ENCODE measurements at places on chromosomes 7 and 10. TPM values are rescaled to one million over a fixed set of nuclear protein-coding genes. Genes with fewer than 3 reads are reported as not detected.
A peak's percentile ranks its signal among the peaks of the same experiment; 100 is the strongest.

Gene FAM13C
- total RNA-seq: not detected

Gene DHX32
- 31.9 TPM for total RNA-seq

Gene TBRG4
- 56.7 TPM for total RNA-seq

Gene TPST1
- total RNA-seq: 18.7 TPM

DNA sequence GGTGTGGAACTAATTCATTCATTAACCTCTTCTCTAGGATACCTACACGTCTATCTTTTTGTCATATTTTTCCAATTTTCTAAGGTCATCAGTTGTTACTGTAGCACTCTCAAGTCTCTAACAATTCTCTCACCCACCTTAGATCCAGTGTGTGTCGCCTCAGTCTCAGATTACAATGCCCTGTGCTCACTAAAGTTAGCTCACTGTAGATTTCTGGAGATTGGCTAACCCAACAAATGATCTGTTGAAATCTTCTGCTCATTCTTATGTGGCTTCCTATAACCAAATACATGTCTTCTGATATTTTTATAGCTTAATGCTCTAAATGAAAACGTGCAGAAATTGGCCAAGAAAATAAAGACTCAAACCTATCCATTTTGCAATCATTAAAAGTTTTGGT, 142.6 kb downstream of the SLC25A13 start:
- no peaks in the 10 kb centered on the region for H3K27me3 ChIP-seq
- H3K4me3 ChIP-seq: no peak overlapping the region
- no peak overlapping the region for H3K27ac ChIP-seq
- no peaks in the 10 kb centered on the region for H3K36me3 ChIP-seq
- no peaks in the 10 kb centered on the region for H3K4me1 ChIP-seq
- no peak for DNase-seq

DNA sequence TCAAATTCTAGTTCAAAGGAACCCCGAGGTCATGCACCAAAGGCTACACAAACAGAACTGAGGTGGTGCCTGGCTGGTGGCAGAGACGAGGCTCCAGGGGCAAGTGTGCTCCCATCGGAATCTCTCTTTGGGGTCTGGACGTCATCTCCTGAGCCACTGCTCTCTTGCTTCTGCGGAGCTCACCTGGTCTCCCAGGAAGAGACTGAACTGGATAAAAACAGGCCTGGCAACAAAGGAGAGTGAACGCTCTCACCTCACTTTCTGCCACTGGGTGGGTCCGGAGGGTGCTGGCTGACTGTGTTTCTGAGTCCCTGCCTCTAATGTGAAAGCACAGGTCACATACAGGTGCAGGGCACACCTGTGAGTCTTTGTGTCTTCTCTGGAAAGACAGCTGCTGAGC, 22.4 kb downstream of the VIPR2 start:
- H3K4me3 ChIP-seq: no peak overlapping the region
- no peak overlapping the region for H3K27ac ChIP-seq
- DNase-seq: no peak
- H3K4me1 ChIP-seq: no peaks in the 10 kb centered on the region
- H3K36me3 ChIP-seq: no peaks in the 10 kb centered on the region

DNA sequence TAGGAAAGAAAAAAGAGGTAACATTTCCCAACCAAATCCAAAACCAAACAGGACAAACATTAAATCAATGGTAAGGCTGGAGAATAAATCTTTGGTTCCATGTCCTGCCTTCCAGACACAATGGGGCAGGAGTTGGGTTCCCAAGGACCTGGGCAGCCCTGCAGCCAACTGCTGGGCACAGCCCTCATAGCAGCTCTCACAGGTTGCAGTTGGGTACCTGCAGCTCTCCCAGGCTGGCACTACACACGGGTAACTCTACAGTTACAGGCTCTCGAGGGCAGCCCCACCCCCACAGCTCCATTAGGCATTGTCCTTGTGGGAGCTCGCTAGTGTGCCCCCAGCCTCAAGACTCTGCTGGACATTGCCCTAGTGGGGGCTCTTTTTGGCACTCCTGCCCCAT, 7.5 kb downstream of the GRB10 start:
- no peak overlapping the region for H3K4me3 ChIP-seq
- no peaks in the 10 kb centered on the region for H3K36me3 ChIP-seq
- no peak overlapping the region for H3K27ac ChIP-seq
- no peak for DNase-seq
- no peaks in the 10 kb centered on the region for H3K27me3 ChIP-seq
- no peaks in the 10 kb centered on the region for H3K4me1 ChIP-seq

GRCh38 chr7:112790586-112791003, 402 bp upstream of the TMEM168 start:
- peaks cover 18% of the 10 kb centered on the region for H3K4me1 ChIP-seq
- no peak for DNase-seq
- H3K4me3 ChIP-seq: peak overlapping the region; percentile 87
- H3K27ac ChIP-seq: peak overlapping the region; percentile 76

GRCh38 chr7:138167222-138167621, 91.0 kb downstream of the AKR1D1 start:
- DNase-seq: peak; percentile 9
- no peaks in the 10 kb centered on the region for H3K36me3 ChIP-seq
- H3K27me3 ChIP-seq: no peaks in the 10 kb centered on the region
- H3K4me3 ChIP-seq: no peak overlapping the region
- H3K4me1 ChIP-seq: no peaks in the 10 kb centered on the region
- no peak overlapping the region for H3K27ac ChIP-seq

DNA sequence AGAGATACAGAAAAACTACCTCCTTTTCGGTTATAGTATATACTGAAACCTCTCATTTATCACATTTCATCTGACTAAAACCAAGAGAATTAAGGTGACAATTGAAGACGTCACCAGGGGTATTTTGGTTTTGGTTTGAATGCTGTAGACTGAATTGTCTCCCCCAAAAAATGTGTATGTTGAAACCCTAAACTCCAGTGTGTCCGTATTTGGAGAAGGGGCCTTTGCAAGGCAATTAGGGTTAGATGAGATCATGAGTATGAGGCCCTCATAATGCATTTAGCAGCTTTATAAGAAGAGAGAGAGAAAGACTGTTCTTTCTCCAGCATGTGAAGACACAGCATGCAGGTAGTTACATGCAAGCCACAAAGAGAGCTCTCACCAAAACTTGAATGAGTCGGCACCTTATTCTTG, 59.5 kb downstream of the CACNA2D1 start:
- no peak overlapping the region for H3K4me3 ChIP-seq
- H3K27me3 ChIP-seq: no peaks in the 10 kb centered on the region
- H3K4me1 ChIP-seq: no peaks in the 10 kb centered on the region
- no peak overlapping the region for H3K27ac ChIP-seq
- no peak for DNase-seq

- no peaks in the 10 kb centered on the region for H3K36me3 ChIP-seq
- H3K27ac ChIP-seq: no peak overlapping the region
- DNase-seq: no peak
- no peaks in the 10 kb centered on the region for H3K27me3 ChIP-seq
Observed at GRCh38 chr7:64643566-64643965, 22.4 kb upstream of the ZNF107 start.

DNA sequence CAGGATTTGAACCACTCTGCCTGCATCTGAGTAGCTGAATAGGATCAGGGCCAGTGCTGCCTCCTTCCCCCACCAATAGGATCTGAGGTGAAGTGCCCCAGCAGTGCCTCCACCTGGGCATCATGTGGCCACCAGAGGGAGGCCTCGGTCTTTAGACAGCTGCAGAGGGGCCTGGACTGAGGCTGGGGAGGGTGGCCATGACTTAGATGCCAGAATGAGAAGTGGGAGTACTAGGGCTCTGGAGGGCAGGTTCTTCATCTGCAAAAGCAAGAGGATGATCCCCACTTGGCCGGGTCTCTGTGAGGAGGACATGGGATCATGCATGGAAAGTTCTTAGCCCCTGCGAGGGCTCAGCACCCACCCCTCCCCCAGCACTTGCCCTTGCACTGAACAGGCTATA, 56.9 kb downstream of the NEUROG3 start:
- H3K4me1 ChIP-seq: no peaks in the 10 kb centered on the region
- H3K36me3 ChIP-seq: no peaks in the 10 kb centered on the region
- no peak for DNase-seq
- no peak overlapping the region for H3K4me3 ChIP-seq

- H3K4me3 ChIP-seq: no peak overlapping the region
- H3K27me3 ChIP-seq: no peaks in the 10 kb centered on the region
- H3K36me3 ChIP-seq: no peaks in the 10 kb centered on the region
Observed at GRCh38 chr7:105677410-105677730, 96.1 kb upstream of the EFCAB10 start.

- peak; percentile 28 for DNase-seq
- peaks cover 20% of the 10 kb centered on the region for H3K4me1 ChIP-seq
- peak overlapping the region; percentile 61 for H3K4me3 ChIP-seq
- H3K27me3 ChIP-seq: no peaks in the 10 kb centered on the region
Observed at GRCh38 chr7:35802649-35803048, 1.8 kb downstream of the SEPTIN7 start.

DNA sequence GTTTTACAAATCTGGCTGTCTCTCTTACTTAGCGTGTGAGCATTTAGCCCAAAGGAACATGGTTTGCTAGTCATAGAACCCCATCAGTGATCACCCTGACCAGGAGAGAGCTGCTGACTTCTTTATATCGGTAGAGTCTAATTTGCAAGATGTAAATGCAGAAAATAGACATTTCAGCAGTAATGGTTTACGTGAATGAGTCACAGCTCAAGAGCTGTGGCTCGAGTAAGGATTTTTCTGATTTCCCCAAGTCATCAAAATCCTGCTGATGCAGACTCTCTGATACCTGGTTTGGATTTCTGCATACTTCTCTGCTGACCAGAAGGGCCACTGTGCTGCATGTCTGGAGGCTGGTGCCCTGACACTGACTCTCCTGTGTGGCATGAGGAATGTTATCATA, 25.7 kb downstream of the NUB1 start:
- no peak for DNase-seq
- H3K36me3 ChIP-seq: peaks cover 3% of the 10 kb centered on the region
- no peak overlapping the region for H3K27ac ChIP-seq

DNA sequence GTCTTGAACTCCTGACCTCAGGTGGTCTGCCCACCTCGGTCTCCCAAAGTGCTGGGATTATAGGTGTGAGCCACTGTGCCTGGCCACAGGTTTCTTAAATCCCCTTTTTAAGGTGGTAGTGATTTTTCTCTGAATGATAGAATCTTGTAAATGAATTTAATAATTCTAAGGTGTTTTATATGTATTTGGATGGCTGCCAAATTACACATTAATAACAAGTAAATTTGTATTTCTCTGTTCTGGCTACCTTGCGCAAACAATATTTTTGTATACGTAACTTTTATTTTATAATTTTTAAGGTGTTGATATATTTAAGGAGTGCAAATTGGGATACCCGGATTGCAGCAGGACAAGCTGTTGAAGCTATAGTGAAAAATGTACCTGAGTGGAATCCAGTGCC, 16.1 kb downstream of the BTAF1 start:
- no peak overlapping the region for H3K27ac ChIP-seq
- peaks cover 3% of the 10 kb centered on the region for H3K36me3 ChIP-seq
- no peak for DNase-seq
- no peaks in the 10 kb centered on the region for H3K27me3 ChIP-seq

Measured in endothelial cell of umbilical vein (primary cell).